Heart left ventricle (tissue), 16 donors: ENCODE measurements at places on chromosomes 11 and 22.

DNA sequence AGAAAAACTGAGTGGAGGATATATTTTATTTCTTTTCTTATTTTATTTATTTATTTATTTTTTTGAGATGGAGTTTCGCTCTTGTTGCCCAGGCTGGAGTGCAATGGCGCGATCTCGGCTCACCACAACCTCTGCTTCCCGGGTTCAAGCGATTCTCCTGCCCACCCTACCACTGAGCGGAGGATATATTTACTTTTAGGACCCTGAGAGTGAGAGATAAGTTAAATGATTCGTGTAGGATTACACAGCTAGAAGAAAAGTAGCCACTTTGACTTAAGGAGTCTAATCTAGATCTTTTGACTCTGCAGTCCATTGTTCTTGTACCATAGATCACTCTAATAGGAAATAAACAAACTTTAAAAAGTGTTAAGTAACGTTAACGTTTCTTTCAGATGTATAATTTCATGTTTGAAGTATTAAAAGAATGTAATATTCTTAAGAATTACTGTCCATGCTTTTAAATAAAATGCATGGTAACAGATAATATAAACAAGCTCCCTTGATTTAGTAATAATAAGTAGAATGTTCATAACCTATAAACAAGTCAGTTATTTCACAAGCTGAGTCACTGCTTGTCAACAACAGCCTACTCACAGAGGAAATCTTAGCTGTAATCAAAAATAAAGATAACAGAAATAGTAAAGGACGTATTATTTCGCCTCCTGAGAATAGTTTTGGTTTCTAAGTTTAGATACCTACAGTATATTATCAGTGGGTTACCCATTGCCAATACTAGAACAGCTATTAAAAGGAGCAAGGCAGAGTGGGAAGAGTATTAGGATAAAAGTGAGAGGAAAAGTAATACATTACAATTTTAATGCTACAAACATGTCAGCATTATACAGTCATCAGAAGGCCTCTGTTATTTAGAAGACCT is 18.6 kb downstream of the USP47 start:
- DNase-seq: no peak

DNA sequence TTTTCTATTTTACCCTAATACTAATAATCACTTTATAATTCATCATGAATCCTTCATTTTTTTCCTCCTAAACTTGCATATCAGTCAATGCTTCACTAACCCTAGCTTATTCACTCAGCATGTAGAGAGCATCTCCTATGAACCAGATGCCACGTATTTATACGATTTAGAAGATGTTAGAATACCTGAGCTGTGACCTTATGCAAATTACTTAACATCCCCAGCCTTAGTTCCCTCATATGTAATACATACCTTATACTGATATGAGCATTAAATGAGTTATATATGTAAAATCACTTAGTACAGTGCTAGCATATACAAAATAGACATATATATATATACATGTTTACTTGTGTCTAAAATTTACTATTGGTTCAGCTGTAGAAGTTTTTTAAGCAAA is 9.0 kb downstream of the FAM76B start:
- DNase-seq: no peak

GRCh38 chr22:22558071-22558971 is 744 bp downstream of the PRAME start:
- DNase-seq: no peak

- DNase-seq: no peak
Observed at GRCh38 chr11:71240865-71241691, 11.3 kb downstream of the SHANK2 start.

DNA sequence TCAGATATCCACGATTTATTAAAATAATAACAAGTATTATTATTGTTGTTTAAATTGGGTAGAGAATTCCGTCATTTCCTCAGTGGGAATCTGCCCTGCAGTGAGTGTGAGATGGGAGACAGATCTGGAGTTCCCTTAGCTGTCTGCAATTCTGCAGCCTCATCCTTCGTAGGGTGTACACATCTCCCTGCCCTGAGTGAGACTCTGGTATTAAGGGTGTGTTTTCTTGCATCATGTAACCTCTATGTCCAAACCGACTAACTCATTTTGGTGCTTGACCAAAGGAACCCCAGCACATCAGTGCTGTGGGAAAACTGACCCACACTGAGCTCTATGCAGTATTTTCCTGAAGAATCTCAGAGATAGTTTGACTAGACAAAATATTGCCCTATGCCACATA is 157.6 kb downstream of the LDLRAD3 start:
- DNase-seq: no peak

DNA sequence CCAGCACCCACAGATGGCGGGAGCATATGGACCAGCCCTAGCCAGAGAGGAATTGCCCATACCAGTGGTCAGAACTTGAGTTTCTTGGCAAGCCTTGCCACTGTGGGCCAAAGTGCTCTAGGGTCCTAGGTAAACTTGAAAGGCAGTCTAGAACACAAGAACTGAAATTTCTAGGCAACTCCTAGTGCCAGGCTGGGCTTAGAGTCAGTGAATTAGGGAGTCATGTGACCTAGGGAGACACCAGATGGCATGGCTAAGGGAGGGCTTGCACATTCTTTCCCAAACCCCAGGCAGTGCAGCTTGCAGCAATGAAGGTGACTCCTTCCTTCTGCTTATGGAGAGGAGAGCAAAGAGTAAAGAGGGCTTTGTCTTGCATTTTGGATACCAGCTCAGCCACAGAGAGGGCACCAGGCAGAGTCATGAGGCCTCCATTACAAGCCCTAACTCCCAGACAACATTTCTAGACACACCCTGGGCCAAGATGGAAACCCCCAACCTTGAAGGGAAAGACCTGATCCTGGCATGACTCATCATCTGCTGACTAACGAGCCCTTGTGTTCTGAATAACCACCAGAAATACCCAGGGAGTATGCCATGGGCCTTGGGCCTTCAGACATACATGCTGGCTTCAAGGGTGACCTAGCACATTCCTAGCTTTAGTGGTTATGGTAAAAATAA is 19.2 kb upstream of the OR56A3 start:
- no peak for DNase-seq

- DNase-seq: peak; percentile 83
Observed at GRCh38 chr22:41919357-41920224, 4.7 kb upstream of the SHISA8 start.

DNA sequence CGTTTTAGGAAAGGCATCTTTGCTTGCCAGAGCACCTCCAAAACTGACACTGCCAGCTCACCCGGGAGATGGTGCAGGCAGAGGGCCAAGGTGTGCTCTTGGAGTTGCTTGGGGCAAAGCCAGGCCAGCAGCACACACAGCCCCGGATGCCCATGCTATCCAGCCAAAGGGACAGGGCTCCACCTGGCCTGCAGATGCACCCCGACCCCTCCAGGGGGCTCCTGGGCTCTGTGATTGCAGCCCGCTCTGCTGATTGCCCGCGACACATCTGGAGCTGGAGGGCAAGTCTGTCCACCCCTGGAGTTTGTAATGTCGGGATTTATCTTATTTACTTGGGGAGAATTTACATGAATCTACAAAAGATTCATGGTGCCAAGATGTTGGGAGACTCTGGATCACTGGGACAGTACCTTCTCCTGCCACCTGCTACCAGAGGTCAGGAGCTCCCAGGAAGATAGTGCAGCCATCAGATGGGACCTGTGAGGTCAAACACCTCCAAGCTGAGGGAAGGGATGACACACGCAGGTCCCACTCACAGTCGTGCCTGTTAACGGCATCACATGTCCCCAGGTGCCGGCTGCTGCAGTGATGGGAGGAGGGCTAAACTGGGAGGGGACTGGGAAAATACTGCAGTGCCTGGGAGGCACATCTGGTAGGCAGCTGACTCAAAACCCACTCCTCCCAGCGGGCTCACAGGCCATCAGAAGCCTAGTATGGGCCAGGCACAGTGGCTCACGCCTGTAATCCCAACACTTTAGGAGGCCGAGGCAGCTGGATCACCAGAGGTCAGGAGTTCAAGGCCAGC is 17.2 kb downstream of the CBX7 start:
- peak; percentile 49 for DNase-seq

DNA sequence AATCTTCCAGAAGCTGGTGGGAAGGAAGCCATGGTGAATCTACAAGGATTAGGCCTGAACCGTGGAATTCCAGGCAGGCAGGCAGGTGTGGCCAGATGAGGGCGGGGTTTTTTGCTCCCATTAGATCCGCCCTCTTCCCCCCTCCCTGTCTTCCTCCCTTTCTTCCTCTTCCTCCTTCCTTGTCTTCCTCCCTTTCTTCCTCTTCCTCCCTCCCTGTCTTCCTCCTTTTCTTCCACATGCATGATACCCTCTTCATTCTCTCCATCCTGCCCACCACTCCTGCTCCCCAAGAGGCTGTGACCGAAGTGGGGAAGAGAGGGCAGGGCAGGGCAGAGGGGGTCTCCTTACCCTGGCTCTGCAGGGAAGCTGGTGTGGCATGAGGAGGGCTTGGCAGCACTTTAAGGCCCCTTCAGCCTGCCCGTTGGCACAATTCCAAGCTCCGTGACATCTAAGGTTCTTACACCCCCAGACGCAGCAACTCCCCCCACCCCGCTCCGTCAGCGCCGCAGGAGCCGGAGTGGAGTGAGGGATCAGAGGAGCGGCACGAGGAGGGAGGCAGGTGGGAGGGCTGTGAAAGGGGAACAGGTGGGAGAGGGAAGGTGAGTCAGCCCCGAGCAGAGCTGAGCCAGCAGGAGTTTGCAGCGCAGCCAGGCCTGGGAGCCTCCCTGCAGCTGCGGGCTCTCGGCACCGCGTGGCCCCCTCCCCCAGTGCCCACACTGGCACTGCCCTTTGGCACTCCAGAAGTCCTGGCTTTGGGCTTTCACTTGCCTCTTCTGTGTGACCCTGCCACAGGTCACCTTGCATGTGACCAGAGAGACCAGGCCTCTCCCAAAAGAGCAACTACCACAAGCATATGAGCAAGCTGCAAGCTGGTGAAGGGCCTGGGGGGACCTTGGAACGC is 32.1 kb downstream of the KCNJ4 start:
- DNase-seq: no peak

DNA sequence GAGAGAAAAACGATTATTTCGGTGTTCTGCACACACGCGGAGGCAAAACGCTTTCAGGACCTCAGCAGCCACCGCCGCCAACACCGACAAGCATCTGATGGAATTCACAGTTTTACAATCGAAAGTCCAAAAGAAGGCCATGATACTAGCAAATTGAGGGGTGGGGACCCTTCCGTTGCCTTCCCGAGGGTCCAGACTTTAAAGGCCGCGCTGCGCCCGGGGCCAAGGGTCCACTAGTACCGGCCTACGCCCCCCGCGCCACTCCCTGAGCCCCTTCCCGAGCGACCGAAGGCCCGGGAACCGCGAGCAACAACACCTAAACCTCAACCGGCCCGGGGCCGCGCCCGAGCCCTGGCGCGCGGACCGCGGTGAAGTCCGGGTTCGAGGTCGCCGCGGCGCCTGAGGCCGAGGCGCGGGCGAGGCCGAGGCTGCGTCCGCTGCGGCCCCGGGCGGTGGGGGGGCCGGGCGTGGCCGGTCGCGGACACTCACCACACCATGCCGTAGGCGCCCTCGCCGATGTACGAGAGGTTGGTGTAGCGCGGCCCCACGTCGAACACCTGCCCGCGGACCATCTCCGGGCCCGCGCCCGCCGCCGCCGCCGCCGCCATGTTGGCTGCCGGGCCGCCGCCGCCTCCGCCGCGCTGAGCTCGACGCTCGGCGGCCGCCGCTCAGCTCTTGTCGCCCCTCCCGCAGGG is 465 bp downstream of the MAPK1 start:
- DNase-seq: peak; percentile 68

DNA sequence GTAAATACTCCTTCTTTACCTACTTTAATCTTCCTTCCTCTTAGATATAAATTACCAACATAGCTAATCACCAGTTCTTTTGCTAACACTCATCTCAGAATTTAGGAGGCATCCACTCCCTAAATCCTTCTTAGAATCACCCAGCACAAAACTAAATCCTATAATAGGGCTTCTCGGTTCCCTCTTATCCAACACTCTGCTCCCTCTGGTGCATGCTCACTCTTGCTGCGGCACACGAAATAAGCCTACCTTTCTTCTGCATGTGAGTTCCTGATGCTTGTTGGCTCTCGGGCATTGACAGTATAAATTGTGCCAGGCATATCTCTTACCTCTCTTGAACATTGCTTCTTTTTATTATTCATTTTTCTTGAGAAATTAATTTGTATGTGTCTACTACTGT is 61.0 kb downstream of the OR5AK2 start:
- no peak for DNase-seq

- no peak for DNase-seq
Observed at GRCh38 chr11:114566276-114566675, 6.6 kb upstream of the NXPE1 start.

- no peak for DNase-seq
Observed at GRCh38 chr11:45154276-45154675, 7.8 kb downstream of the PRDM11 start.

DNA sequence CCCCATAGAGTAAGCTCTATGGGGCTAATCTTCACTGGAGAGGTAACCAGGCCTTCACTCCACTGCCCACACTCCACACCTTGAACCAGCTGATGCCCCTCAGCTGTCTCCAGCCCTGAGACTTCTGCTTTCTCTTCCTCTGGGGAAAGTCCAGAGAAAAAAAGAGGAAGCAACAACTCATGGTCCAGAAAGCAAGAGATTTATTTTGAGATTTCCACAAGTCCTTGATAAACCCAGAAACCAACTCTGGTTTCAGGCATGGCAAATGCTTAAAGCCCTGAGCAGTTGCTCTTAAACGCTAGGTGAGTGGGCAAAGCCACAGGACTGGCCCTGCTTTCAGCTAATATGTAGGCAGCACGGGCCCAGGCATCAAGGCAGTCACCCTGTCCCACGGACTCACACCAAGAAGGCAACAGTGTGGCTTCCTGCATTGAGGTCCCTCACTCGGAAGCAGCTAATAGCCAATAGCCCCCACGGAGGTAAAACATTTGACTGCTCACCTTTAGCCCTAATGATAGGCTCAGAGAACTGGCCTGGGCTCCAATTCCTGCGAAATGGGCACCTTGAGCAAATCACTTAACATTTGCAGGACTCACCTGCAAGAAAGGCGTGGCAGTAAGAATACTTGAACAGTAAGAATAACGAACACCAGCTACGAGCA is 4.3 kb downstream of the CYB561A3 start:
- DNase-seq: no peak

DNA sequence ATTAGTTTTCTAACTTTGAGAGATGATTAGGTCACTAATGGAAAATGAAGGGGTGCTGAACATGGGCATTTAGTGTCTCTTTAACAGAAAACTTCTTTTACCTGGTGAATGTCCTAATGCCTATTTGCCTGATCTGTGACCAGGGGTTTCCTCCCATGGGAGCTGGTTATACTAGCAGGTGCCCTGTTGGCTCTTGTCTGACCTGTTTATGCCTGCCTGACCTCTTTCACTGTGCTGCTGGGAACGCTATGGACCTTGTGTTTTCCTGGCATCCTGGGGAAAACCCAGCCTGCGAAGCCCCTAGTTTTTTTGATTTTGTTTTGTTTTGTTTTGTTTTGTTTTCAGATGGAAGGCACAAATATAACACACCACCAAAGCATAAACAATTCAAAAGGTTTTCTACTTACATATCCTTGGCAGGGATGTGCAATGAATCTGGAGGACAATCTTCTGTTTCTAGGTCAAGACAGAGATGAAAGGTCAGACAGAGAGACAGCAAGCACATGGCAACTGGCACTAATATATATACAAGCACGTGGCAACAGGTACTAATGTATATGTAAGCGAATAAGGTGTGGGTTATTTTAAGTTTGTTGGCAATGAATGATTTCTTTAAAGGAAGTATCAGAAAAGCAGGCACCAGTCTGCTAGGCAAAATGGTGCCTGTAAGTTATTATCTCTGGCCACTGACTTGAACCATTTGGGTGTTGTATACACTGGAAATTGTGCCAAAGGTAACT is 390.2 kb downstream of the LUZP2 start:
- DNase-seq: no peak
